ENCODE measurements at places on chromosomes 4 and X.

DNA sequence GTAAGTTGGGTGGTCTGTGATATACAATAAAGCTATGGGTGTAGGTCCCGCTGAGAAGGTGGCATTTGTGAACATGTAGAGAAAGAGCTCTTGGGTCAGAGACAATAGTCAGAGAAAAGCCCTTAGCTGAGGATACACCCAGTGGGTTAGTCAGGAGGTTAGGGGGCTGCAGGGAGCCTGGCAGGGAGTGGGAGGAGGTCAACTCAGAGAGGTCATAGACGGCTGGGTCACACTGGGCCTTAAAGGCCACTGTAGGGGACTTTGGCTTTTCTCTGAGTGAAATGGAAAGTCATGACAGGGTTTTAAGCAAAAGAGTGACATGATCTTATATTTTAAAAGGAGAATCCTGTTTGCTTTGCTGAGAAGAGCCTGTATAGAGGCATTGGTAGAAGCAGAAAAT is 16.7 kb downstream of the MGST2 start:
- DNase-seq = no peak

DNA sequence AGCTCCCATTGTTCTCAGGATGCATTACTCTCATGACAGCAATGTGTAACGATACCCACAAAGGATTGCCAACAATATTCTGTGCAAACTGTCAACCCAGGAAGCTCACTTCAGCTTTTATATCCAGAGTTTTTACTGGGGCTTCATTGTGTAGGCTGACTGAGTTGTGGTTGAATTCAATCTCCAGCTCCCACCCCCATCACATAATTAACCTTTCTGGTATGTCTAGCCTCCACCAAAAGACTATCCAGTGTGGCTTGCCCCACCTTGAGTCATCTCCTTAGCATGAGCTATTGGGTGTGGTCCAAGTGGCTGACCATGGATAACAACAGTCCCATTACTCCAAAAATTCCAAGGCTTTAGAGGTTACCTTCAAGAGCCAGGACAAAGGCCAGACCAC is 17.7 kb upstream of the TAB3 start:
- DNase-seq = no peak

- DNase-seq = no peak
Observed at GRCh38 chr4:71520850-71521249, 182.0 kb downstream of the SLC4A4 start.

DNA sequence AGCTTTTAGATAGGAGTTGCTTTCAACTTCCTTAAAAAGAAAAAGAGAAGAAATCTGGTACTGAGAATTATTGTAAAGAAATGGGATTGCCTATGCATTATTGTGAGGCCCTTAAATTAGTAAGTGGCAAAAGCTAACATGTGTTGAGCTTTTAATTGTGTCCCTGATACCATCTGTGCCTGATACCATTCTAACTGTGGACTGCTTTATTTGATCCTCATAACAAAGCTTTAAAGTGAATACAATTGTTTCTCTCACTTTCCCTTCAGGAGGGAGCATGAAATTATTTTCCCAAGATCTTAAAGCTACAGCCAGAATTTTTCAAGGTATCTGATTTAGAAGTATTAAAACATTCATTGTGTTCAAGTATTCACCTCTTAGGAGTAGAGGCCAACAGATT is 9.9 kb downstream of the KCTD8 start:
- DNase-seq = no peak

DNA sequence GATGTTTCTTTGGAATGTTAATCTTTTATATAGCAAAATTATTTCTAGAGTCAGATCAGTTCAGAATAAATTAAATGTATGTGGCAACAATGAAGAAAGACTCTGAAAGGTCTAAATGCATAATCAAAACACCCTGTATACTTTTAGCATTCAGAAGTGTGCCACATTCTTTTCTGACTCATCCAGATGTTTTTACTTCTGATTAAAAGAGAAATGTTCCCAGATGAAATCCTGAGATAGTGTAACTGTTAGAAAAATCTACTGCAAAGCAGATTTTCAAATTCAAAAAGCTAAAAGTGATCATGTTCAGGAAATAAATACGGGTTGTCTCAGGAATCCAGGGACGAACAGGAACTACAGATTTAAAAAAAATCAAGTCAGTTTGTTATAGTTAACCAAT is 241.4 kb downstream of the GRIA3 start:
- DNase-seq = no peak

DNA sequence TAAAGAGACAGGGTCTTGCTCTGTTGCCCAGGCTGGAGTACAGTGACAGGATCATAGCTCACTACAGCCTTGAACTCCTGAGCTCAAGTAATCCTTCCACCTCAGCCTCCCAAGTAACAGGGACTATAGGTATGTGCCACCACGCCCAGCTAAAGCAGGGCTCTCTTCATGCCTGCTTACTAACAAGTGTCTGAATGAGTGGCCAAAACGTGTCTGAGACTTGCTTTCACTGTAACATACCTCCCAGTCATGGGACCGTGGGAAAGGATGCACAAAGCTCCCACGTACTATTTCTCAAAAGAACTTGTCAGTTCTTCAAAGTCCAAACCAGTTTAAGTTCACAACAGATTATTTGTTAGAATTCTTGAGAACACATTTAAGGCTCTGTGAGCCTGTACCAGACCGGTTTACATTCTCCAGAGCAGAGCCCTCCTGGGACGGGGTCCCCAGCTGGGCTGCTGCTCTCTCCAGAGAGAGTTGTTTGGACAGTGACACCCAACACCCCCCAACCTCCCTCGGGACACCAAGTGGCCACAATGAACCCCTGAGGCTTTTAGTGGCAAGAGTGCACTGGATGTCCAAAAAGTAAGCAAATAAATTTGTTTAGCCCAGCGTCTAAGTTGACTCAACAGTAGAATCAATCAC is 24.1 kb downstream of the SH3KBP1 start:
- DNase-seq = no peak

- DNase-seq = no peak
Observed at GRCh38 chrX:117196481-117196880, 733.7 kb upstream of the CT83 start.

GRCh38 chr4:119132306-119132705 is 3.3 kb upstream of the MYOZ2 start:
- DNase-seq = no peak

GRCh38 chr4:102779204-102779603 is 18.4 kb upstream of the MANBA start:
- DNase-seq = no peak

- no peak for DNase-seq
Observed at GRCh38 chr4:126552321-126552720, 1080.4 kb upstream of the INTU start.

- no peak for DNase-seq
Observed at GRCh38 chr4:139286186-139286698, 6.2 kb upstream of the MGARP start.

DNA sequence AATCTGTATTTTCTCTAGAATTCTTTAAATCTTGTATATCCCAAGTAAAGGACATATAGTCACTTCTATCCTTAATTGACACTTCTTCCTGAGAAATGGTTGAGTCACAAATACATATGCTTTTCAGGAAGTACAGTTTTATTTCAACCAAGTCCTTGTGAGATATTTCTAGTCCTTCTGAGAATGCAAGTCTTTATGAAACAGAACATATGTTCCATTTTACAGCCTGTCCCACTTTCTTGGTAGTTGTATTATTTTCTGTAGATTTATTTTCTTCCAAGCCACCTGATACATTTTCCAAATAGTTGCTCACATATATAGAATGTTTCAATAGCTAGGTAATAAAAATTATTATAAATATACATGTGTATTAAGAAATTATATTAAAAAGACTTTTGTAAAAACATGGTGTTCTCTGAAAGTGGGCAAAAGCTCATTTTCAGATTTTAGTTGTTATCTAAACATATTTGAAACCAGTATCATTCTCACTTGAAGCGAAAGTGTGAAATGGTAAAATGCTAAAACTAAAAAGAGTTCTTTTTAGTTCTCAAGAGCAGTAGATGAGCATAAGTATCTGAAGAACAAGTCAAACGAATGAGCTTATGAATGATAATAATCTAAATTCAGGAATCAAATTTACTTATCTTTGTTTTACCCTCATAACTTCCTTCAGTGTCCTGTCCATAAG is 468.0 kb downstream of the EPHA5 start:
- DNase-seq = no peak

GRCh38 chr4:169861593-169861992 is 103.8 kb upstream of the HPF1 start:
- DNase-seq = no peak

DNA sequence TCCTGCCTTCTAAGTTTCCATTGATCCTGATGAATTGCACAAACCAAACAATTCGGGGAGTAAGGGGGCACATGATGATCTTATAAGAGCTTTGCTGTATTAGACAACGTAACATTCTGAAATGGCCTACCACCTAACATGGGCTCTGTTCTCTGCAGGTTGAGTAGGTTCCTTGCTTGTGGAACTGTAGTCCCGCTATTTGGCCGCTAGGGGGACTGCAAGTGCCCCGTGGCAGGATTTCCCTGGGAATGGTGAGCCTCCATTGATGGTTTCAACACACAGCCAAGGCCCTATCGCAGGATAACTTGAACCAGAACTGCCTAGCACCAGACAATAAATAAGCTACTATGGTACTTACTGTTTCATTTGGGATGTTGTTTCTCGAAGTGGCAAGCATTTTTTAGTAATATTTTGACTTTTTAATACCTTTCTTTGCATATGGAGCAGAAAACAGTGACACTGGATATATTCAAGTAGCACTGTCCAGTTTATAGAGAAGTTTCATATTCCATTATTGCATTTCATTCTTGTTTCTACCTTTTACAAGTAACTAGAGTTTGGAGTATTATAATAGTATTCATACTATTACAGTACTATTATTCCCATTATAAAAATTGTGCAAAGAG is 11.9 kb downstream of the AR start:
- DNase-seq = no peak

- no peak for DNase-seq
Observed at GRCh38 chr4:78971326-78971725, 32.1 kb upstream of the PAQR3 start.

- no peak for DNase-seq
Observed at GRCh38 chr4:23458054-23458453, 431.8 kb downstream of the PPARGC1A start.

- DNase-seq = no peak
Observed at GRCh38 chr4:81549984-81550383, 78.3 kb upstream of the RASGEF1B start.

DNA sequence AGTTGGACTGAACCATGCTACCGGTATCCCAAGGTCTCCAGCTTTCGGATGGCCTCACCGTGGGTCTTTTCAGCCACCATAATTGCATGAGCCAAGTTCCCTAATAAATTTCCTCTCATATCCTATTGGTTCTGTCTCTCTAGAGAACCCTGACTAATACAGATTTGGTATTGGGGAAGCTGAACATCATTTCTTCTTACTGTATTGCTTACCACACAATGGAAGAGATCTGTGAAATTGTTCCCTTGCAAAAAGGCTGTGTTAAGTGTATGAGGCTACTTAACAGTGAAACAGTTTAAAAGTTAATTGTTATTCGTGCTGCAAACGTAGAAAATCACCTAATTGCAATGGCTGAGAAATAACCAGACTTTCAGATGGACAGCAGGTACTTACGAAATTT is 34.0 kb downstream of the PLAC8 start:
- DNase-seq = no peak

GRCh38 chr4:169270810-169271691 is at the start of gene SH3RF1:
Gene SH3RF1 (minus strand): TSS chr4:169270956. CDS start chr4:169269212, 1,744 bp downstream.
- DNase-seq = no peak

DNA sequence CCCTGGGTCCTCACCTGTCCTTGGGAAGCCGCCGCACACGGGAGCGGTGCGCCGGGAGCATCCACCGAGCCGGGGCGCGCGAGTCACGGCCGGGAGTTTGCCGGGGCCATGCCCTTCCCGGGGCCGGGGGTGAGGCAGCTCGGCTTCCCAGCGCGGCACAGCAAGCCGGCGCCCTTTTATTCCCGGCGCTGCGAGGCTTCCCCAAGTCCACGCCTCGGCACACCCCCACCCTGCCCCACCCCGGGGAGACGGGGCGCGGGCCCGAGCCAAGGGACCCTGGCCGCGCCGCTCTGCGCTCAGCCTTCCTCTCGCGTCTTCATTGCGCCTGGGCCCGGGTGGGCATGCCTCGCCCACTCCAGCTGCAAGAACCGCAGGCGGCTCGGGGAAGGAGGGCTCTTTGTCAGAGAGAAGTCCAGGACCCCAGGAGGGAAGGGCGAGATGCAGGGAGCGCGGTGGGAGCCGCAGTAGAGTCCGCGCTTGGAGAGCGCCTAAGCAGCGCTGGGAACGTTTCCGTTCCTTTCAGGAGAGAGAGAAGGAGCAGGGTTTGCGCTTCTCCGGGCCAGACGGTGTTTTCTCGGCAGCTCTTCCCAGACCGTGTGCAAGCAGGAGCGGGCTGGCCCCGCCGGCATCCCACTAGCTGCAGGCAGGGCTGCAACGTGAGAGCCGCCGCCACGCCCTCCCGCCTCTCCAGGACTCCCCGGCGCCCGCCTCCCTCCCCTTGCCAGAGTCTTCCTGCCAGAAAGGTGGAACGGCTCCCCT is at the start of gene MXRA5:
MXRA5 (minus strand) TSS at position 152 of the 759 bp plus-strand sequence. CDS start 2,819 bp downstream, outside the sequence.
- DNase-seq = no peak

DNA sequence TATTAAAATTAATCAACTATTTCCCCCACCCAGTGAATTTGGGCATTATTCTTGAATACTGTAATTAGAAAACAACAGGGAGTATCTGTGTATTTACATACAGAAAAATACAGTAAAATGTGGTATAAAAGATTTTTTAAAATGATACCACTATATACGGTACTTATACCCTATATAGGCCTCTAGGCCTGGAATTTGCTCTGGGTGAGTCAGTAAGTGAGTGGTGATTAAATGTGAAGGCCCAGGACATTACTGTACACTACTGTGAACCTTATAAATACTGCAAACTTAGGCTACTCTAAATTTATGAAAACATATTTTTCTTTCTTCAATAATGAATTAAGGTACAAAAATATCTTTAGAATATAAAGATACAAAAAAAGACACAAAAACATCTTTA is 6.3 kb upstream of the CSN3 start:
- no peak for DNase-seq

DNA sequence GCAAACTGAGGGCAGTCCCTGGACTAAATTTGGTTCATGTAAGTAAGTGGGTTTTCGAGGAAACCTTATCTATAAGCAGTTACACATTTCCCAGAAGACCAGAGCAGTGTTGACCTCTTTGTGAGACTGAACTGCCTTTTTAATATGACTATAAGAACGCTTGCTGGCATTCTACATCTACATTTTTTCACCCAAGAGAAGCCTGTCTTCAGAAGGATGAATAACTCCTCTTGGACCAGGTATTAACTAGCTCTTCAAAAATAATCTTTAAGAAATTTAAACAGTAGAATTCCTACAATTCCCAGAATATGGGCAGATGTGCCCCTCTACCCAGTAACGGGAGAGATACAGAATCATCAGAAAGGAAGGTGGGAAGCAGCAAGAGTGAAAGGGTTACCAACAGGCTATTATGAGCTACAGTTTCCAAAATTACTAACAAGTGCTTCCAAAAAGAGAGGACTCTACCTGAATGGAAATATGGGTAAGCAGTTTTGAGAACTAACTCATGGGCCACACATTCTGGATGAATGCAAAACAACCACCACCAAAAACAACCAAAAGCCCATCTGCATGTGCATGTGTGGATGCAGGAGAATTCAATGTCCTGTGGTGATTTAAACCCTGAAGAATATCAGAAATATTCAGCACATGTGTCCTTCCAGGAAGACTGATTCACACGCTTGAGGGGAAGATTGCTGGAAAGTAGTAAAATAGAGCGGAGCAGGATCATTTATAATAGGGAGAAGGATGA is 17.4 kb downstream of the BBS12 start:
- DNase-seq = no peak

- DNase-seq = no peak
Observed at GRCh38 chrX:119492463-119492862, 24.2 kb downstream of the SLC25A5 start.

GRCh38 chrX:80810365-80810978 is 795 bp upstream of the BRWD3 start:
- DNase-seq = peak; percentile 2
